Cerebellum (tissue), 4 donors: ENCODE measurements at places on chromosomes 11 and 22. TPM values are rescaled to one million over a fixed set of nuclear protein-coding genes. Genes with fewer than 3 reads are reported as not detected.

The TRIM48 gene
- total RNA-seq = not detected

The SLC22A9 gene
- total RNA-seq = not detected

The ST13 gene
- total RNA-seq = 111 TPM

The C11orf52 gene
- not detected for total RNA-seq

DNA sequence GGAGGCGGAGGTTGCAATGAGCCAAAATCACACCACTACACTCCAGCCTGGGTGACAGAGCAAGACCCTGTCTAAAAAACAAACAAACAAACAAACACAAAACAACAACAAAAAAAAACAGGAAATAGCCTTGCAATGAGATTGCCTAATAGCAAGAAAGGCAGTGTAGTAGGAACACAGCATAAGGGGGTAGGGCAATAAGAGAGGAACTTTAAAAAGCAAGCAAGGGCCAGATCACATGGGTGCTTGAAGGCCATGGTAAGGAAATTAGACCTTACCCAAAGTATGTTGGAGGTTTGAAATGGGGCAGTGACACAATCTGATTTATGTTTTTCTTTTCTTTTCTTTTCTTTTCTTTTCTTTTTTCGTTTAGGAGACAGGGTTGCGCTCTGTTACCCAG is 34.7 kb upstream of the NRIP3 start:
- no peak for DNase-seq

DNA sequence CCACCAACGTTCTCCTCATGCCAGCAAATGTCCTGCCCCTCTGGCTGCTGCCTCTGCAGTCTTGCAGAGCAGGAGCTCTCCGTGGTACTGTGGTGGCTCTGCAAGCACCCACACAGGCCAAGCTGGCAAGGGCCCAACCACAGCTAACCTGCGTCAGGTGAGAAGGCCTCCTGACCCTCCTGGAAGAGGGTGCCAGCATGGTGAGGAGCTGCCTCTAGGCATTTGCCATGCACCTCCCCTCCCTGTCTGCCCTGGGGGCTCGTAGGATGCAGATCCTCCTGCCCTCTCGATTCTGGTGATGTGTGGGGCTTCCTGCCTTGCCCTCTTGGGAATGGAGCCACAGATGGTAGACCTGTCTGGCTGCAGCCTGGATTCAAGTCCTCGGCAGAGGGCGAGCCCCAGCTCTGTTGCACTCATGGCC is 1408.8 kb downstream of the TBC1D22A start:
- no peak for DNase-seq

DNA sequence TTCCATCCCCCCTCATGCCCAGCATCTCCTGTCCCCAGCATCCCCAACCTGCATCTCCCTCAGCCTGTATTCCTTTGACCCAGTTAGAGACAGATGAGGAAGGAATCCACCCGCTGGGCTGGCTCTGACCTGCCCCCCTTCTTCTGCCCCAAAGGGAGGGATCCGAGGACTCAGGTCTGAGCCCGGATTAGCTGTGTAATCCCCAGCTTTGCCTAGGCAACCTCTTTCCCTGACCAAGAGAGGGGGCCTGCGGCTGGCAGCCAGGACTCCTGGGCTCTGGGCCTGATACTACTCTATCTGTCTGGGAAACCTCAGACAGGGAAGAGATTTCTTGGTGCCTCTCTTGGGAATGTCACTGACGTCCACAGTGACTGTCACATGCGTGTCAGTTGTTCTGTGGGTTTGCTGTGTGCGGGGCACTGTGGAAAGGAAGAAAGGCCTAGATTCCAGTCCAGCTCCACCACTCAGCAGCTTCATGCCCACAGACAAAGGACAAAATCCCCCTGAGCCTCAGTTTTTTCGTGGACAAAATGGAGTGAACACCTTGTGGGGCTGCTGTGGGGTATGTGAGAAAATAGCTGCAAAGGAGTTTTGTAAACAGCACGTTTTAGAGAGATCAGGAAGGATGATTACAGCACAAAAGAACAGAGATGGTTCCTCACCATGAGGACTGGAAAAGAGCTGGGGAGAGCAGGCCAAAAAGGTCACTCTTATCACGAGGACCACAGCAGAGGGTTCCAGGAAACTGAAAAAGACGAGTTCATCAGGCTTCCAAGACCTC is 1.3 kb upstream of the NDUFV1 start:
- no peak for DNase-seq

- no peak for DNase-seq
These were observed 123.3 kb upstream of the TBCEL start for GRCh38 chr11:120900643-120901042.
